ENCODE measurements at places on chromosomes 2 and 18.

DNA sequence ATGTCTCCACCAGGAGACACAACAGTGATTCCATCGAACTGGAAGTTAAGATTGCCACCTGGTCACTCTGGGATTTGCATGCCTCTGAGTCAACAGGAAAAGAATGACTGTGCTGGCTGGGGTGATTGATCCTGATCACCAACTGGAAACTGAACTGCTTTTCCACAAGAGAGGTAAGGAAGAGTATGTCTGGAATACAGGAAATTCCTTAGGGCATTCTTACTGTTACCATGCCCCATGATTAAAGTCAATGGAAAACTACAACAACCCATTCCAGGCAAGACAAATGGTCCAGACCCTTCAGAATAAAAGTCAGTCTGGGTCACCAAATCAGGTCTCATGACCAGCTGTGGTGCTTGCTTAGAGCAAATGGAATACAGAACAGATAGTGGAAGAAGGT lies 12.0 kb upstream of the DDX1 start:
- DNase-seq, result no peak

DNA sequence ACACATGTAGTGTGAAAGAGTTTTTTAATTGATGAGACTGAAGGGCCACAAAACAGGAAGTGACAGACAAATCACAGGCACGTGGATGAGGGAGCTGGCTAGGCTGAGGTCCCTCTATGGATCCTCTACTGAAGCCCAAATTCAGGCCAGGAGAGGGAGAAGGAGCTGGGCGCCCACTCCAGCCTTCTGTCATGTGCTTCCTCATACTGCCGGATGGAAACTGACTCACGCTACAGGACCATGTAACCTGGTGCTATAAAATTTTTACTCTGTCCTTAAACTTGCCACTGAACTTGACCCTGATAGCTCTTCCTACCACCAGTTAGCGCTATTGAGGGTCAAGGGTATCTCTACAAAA lies 31.3 kb downstream of the PSTPIP2 start:
- no peak for DNase-seq

- no peak for DNase-seq
Measured at GRCh38 chr2:9760069-9760901, 83.0 kb upstream of the TAF1B start.

GRCh38 chr2:217725409-217725808 lies 277.4 kb downstream of the TNS1 start:
- no peak for DNase-seq
